ENCODE measurements at places on chromosomes 7 and 10. TPM values are rescaled to one million over a fixed set of nuclear protein-coding genes. Genes with fewer than 3 reads are reported as not detected.

The UTF1 gene
- not detected for total RNA-seq

The FZD1 gene
- 2.8 TPM for total RNA-seq

DNA sequence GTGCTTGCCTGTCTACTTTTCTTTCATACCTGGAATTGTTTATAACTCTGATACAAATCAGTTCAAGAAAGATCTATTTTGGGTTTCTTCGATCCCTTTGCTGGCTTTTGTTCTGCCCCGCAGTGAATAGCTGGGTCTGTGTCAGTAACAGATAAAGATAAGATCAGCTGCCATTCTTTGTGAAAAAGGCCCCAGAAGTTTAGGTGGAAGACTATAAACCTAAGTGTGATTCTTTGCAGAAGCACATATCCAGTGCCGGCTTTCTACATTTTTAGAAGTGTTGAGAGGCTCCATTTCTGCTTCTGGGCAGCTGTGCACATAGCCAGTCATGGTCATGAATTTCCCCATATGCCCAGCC is 686.4 kb upstream of the C7orf33 start:
- no peak for DNase-seq

- DNase-seq = peak; percentile 30
Observed at GRCh38 chr7:46716926-46717325, 795.9 kb upstream of the IGFBP3 start.

DNA sequence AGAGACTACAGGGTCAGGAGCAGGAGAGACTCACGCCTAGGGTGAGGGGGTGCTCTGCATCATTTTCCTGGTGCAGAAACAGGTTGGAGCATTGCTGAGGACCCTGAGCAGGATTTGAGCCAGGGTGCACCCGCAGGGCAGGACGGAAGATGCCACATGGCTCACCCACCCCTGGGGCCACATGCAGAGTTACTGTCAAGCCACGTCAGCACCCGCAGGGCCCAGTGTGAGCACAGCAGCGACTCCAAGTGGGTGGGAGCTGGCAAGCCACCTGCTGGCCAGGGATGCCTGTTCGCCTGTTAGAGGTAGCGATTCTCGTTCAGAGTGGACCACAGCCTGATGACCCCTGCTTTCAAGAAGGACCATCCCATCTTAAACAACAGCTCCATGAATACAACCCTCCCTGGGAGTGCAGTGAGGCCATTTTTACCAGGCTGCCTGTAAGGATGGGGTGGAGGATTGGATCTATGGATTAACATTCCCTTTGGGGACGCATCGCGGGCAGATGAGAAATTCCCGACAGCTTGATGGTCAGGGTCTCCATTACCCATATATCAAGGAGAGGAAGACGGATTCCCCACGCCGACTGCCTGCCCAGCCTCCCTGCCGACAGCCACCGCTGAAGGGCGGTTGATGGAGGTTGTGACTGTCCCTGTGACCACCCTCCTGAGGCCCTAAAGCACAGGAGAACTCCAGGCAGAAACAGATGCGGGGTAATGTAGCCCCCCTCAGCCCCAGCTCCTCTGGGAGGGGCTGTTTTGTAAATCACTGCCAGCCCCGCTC is 101.1 kb upstream of the RET start:
- no peak for DNase-seq

DNA sequence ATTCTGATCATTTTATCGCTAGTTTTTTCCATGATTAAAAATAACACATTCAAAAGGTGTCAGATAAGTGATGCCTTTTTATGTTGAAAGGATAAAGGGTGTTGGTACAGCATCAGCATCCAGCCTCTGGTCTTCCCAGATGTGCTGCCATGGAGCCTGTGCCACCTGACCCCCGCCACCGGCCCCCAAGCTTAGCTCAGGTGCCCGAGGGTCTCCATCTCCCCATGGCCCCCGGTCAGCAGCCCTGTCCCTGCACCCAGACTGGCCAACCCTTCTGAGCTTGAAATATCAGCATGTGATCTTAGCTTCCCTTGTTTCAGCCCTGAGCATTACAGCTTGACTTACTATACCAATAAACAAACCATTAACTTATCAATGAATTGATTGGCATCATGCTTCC is 24.6 kb downstream of the PFKP start:
- DNase-seq = no peak
